Esophagus mucosa (tissue), 1 donor: ENCODE measurements at places on chromosomes 6 and 20.

GRCh38 chr6:38482466-38482865 is 157.3 kb downstream of the BTBD9 start:
- ATAC-seq: no peak

DNA sequence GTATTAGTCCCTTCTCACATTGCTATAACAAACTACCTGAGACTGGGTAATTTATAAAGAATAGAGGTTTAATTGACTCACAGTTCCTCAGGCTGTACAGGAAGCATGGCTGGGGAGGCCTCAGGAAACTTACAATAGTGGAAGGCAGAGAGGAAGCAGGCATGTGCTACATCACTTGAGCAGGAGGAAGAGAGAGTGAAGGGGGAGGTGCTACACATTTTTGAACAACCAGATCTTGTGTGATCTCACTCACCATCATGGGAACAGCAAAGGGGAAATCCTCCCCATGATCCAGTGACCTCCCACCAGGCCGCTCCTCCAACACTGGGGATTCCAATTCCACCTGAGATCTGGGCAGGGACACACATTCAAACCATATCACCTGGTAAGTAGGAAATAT is 630.6 kb downstream of the QKI start:
- ATAC-seq: no peak

- ATAC-seq: no peak
Observed at GRCh38 chr6:11731423-11731822, 47.2 kb downstream of the ADTRP start.

DNA sequence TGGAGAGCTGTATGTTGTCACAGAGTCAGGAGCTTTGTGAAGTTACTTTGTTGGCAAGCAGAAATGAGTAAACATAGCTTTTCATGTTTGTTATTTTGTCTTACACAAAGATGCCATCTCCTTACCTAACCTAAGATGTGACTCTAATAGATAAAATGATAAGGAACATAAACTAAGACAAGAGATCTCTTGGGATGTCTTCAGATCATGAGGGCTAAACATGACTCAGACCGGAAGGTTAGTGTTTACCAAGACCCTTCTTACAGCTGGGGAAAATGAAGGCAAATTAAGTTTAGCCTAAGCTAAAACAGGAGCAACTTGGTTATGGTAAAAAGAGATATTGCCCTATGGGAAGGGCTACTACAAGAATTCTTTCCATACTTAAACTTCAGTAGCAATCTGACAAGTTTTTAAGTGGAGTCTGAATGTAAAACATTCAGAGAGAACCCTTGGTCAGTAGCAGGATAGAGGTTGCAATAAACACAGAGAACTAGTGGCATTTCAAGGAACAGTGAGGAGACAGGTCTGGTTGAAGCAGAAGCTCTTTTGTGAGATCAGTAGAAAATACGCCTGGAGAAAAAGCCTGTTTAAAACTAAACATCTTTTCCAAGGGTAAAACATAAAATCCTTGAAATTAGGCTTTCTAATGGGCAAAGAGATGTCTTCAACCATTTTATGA is 29.9 kb downstream of the SGK1 start:
- ATAC-seq: no peak

GRCh38 chr20:1101533-1101932 is 16.9 kb upstream of the PSMF1 start:
- no peak for ATAC-seq
